ENCODE measurements at places on chromosomes 2 and 18.

- DNase-seq: no peak
Observed at GRCh38 chr18:9722691-9723090, 14.6 kb downstream of the RAB31 start.

- no peak for DNase-seq
Observed at GRCh38 chr2:39725401-39725800, 53.7 kb downstream of the THUMPD2 start.

GRCh38 chr2:70473101-70473722, 80.4 kb downstream of the TGFA start:
- DNase-seq: no peak

GRCh38 chr2:176834226-176834625, 378.4 kb upstream of the HNRNPA3 start:
- no peak for DNase-seq

DNA sequence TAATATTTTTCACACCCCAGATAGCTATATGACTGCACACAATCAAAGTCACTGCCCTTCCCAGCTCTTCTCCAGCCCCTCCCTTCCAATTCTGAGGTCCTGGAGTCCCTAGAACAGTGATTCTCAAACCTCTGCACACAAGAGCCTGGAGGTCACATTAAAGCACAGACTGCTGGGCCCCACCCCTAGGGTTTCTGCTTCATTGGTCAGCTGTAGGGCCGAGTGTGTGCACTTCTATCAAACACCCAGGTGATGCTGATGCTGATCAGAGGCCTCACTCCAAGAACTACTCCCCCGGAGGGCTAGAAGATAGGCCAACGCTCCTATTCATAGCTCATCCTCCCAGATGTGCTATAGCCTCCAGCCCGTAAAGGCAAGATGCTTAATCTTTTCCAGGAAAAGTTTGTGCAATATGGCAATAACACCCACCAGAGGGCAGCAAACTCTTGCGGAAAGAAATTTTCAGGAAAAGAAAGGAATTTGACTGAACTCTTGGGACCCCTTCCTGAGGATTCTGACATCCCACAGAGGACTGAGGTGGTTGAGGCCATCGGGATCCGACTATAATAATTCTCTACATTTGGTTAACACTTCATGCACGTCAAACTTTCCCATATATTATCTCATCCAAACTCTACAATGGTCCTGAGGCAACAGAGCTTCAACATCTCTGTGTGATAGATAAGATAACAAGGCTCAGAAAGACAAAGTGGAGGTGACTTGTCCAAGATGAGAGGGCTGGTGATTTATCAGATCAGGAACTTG, 194.2 kb upstream of the PKDCC start:
- DNase-seq: peak; percentile 15

GRCh38 chr2:140199312-140199711, 1419.1 kb upstream of the NXPH2 start:
- no peak for DNase-seq

DNA sequence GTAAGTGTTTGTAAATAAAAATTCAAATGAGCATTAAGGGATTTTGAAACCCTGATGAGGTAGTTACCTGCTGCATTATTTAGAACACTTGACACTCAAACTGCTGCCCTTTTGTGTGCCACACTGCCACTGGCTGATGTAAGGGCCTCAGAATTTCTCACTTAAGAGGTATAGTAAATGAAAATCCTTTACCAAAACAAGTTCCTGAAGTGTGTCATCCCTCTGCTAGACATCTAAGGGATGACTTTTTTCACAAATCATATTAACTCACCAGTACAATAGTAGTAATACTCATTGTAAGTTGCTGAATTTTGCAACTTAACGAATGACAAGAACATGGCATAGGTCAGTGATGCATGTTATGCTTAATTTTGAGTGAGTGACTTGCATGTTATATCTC, 274.9 kb upstream of the UBE2E3 start:
- DNase-seq: no peak

DNA sequence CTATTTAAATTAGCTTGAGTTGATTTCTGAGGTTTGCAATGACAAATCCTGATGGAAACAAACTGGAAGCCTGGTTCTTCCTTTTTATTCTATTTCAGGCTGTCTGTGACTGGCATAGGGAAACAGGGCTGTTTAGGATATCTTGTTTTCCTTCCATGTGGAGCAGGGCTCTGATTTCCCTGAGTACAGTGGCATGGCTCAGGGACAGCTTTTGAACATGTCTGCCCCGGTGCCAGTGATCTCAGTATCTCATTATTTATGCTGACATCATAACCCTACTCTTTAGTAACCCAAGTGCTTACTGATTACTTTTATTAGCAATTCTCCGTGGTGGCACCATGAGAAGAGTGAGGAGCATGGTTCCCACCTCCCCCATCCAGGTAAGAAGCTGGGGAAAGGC, 720.3 kb downstream of the GALR1 start:
- no peak for DNase-seq

DNA sequence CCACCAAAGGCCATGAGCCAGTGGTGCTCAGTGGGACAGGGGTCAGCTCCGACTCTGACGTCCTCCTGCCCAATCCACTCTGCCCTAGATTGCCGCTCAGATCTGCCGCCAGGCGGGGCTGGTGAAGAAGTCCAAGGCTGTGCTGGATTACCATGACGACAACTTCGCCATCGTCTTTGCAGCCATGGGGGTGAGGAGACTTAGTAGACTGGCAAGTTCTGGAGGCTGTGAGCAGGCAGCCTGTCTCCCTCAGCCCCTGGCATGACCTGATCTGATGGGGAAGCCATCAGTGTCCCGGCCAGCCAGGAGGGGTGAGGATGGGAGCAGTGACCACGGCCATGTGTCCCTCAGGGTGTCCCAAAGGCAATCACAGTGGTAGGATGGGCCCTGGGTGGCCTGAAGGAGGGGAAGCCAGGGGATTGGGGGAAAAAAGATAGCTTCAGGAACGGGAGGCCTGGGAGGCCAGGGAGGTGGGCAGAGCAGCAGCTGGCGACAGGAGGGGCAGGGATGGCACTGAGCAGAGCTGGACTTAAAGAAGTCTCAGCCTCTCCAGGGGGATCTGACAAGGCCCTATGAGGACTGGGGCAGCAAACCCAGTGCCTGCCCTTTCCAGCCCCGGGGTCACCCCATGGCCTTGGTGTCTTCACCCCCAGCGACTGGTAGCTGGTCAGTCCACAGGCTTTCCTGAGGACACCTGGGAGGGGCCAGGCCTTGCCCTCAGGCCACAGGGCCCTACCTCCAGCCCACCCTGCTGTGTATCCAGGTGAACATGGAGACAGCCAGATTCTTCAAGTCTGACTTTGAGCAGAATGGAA, 17.4 kb upstream of the ANKRD53 start:
- no peak for DNase-seq

DNA sequence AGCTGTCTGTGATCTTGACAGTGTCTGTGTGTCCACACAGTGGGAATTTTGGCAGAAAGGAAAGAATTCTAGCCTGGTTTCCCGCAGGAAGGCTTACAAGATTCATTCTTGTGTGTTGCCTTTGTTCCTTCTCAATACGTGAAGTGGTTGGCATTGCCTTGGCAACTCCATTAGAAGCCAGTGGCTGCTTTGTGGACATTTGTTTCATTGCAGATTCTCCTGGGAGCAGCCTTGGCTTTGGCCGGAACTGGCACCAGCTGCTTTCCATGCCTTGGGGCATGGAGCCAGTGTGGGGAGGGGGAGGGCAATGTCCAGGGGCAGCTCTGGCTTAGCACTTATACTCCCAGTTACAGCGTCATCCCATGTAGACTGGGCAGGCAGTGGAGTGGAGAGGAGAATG, 39.4 kb downstream of the KIF5C start:
- DNase-seq: no peak

GRCh38 chr2:27379836-27380625, 503 bp downstream of the ZNF513 start:
- DNase-seq: peak; percentile 75

DNA sequence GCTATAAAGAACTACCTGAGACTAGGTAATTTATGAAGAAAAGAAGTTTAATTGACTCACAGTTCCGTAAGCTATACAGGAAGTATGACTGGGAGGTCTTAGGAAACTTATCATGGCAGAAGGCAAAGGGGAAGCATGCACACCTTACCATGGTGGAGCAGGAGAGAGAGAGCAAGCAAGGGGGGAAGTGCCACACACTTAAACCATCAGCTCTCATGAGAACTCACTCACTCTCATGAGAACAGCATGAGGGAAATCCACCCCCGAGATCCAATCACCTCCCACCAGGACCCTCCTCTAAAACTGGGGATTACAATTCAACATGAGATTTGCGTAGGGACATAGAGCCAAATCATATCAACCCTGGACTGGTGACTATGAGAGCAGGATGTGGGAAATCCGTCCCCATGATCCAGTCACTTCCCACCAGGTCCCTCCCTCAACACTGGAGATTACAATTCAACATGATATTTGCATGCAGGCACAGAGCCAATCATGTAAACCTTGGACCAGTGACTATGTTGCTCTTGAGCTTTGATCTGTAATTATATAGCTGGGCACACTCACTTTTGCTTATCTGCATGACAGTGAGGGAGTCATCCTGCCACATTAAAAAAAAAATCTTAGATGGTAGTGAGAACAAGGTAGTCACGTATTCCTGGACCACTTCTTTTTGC, 12.9 kb downstream of the ADAM23 start:
- DNase-seq: no peak

- no peak for DNase-seq
Observed at GRCh38 chr2:205932861-205933260, 153.1 kb downstream of the INO80D start.

DNA sequence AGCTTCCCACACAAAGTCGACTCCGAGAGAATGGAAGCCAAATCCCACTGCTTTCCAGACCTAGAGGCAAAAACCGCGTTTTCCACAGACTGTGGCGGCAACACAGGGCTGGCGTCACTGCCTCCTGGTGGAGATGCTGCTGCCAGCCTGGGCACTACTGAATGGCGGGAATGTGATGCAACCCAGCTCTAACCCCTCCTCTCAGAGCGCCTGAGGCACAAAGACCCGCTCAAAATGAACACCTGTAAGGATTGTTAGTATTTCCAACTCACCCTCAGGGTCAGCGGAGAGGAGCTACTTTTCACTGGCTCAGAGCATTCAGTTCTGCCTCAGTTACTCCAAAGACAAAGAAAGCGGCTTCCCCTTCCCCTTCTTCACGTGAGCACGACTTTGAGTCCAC, 548.0 kb upstream of the SALL3 start:
- DNase-seq: no peak

- DNase-seq: no peak
Observed at GRCh38 chr2:136251885-136252585, 134.1 kb upstream of the CXCR4 start.

DNA sequence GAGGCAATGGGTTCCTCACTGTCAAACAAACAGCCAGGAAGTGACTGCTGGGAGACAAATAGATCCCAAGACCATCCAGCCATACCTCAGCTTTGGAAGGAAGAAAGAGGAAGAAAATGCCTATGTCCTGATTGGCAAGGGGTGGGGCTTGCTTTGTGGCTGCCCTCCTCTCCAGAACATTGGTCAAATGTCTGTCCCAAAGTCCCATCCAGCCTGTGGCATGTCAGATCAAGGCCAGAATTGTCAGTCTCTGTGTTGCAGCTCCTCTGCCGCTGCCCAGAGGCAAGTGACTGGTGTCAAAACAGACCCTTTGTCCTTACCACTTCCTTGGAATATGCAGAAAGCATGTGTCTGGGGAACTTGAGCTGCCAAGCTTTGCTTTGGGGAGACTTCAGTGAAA, 63.0 kb upstream of the SMAD2 start:
- DNase-seq: no peak

- DNase-seq: no peak
Observed at GRCh38 chr2:223759569-223760430, 77.6 kb downstream of the AP1S3 start.

GRCh38 chr2:240559286-240559685, 871 bp upstream of the DUSP28 start:
- no peak for DNase-seq

DNA sequence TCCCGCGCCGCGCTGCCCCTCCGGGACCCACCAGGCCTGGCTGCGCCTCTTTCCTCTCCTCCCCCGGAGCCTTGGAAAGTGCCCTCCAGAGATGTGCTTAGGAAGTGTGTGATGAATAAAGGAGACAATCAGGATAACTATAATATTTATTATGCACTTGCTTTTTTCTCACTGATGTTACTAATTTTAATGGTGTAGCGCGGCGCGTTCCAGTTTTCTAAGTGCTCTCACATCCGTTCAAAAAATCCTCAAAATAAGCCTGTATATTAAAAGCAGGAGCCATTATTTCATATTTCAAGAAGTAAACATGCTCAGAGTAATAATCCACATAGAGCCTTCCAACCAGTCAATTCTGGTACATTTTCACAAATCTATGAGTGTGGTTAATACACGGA, 941 bp upstream of the MPPE1 start:
- DNase-seq: no peak

GRCh38 chr18:21656402-21656801, 44.3 kb downstream of the SNRPD1 start:
- DNase-seq: no peak

DNA sequence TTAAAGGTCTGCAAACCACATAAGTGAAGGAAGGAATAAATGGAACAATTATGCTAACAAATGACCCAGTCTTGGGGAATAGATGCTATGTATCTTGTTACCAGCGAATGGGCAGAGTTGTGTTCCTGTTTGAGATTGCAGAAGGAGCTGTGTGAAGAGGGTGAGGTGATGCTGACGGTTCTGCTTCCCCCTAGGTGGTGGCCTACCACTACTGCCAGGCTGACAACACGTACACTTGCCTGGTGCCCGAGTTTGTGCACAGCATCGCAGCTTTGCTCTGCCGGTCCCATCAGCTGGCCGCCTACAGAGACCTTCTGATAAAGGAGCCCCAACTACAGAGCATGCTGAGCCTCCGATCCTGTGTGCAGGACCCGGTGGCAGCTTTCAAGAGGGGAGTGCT, 111.7 kb downstream of the WDSUB1 start:
- no peak for DNase-seq

- DNase-seq: no peak
Observed at GRCh38 chr2:153823880-153824279, 47.8 kb upstream of the GALNT13 start.

All from hypothalamus (tissue), 51 donors.